Right atrium auricular region (tissue), 2 donors: ENCODE measurements at places on chromosomes 7 and 10. TPM values are rescaled to one million over a fixed set of nuclear protein-coding genes. Genes with fewer than 3 reads are reported as not detected.

The MSMB gene
- not detected for total RNA-seq

- no peak for DNase-seq
Observed at GRCh38 chr10:6083523-6084475, 5.0 kb upstream of the RBM17 start.

The NEBL gene
- total RNA-seq, result 550 TPM

GRCh38 chr7:105389088-105389650, 448 bp upstream of the SRPK2 start:
- DNase-seq, result no peak

The PAX4 gene
- total RNA-seq, result not detected
